Foreskin fibroblast (primary cell): ENCODE measurements at places on chromosomes 4 and X.
A peak's percentile ranks its signal among the peaks of the same experiment; 100 is the strongest.

- no peak for DNase-seq
Observed at GRCh38 chrX:154734061-154734781, 16.7 kb downstream of the GAB3 start.

DNA sequence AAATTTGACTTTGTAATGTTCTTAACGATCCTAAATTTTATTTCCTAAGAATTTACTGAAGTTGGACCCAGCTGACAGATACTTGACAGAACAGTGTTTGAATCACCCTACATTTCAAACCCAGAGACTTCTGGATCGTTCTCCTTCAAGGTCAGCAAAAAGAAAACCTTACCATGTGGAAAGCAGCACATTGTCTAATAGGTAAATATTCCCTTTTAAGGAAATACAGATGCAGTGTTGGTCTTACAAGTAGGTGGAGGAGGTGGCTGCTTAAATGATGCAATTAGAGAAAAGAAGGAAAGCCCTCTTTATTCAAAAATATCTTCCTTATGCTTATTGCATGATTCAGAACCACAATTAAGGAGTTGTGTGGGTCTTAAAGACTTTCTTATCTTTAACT is 73.5 kb downstream of the RS1 start:
- no peak for DNase-seq

DNA sequence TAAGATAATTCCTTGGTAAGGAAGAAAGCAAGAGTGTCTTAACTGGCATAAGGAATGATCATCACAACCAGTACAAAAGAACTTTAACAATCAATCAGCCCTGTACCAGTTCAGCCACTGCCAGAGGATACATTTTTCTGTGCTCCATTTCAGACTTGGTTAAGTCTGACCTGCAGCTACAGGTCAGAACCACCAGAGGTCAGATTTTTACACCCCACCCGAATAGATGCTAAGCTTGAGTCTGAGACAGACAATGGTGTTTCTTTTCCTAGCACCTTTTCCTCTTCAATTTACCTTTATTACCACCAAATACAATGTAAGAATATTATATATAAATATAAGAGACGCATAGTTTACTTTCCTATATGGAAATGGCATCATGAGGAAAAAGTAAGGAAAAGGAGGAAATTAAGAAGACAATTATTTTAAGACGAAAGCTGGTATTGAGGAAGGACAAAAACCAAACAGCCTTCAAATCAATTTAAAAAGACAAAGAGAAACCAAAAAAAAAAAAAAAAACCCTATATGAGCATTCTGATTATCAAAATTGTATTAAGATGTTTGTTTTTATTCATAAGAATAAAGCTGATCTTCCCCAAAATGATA is 215.3 kb upstream of the TTC29 start:
- DNase-seq, result peak; percentile 52

DNA sequence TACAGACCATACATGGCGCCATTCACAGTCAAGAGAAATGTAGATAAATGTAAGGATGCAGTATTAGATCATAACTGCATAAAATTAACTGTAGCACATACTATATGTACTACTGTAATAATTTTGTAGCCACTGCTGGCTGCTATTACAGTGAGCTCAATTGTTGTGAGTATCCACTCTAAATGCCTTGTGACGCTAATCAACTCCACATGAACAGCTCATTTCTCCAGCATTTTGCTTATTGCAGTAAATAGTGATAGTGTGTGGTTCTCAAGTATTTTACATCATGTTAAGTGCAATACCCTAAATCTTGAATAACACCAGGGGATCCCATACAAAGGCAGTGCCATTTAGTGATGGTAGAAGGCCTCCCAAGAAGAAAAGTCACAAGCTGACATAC is 21.2 kb downstream of the FGFBP1 start:
- DNase-seq, result peak; percentile 80

DNA sequence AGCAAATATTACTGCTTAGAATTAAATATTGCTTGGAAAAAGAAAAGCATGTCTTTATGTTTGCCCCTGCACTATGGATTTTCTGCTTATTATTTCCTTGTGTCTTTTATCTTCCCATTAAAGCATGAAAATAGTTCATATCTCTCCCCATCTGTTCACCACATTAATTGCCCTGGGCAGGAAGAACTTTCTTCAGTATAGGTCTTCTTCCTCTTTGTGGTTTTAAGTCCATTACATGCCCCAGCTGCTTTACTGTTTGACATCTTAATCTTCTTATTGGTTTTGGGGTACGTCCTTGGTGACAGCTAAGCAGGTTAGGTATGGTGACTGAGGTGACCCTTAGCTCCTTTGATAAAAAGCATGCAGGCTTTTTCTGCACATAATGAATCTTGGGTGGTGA is 157.3 kb downstream of the AASDH start:
- DNase-seq, result no peak

DNA sequence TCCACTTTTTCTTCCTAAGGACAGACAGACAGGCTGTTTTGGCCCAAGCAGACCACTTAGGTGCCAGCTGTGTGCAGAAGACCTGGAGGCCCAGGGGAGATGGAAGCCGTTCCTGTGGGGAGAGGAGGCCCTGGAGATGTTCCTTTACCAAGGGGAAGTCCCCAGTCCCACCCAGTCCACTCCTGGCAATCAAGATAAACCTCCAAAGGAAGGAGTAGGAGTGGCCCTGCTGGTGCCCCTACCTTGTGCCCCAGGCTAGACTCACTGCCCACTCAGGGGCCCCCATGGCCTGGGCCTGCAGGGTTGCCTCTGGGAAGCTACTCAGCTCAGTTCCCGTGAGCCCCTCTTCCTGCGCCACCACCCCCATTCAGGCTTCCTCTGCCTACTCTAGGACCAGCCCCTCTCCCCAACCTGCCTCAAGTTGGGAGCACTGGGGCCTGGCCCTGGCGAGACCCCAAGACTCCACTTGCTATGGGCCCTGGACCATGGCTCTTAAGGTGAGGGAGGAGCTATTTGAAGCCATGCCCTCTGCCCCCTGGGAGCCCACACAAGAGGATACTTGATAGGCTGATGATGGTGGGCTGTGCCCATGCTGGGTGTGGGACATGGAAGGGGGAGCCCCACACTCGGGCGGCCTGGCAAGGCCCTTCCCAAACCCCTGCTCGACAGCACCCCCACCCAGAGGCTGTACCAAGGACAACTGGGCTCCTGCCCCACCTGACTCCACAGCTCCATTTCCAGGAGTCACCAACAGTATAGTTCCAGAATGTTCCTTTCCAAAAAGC is 24.8 kb upstream of the RNF4 start:
- DNase-seq, result no peak

DNA sequence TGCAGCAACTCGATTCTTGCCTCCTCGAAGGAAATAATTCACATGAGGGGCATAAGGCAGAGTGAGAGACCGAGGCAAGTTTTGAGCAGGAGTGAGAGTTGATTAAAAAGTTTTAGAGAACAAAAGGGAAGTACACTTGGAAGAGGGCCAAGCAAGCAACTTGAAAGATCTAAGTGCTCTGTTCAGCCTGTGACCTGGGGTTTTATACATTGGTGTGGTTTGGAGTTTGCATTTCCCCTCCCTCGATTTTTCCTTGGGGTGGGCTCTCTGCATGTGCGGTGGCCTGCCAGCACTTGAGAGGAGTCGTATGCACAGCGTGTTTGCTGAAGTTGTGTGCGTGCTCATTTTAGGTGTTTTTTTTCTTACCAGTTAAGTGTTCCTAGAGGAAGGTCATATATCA is 356.4 kb downstream of the KLHL4 start:
- no peak for DNase-seq

DNA sequence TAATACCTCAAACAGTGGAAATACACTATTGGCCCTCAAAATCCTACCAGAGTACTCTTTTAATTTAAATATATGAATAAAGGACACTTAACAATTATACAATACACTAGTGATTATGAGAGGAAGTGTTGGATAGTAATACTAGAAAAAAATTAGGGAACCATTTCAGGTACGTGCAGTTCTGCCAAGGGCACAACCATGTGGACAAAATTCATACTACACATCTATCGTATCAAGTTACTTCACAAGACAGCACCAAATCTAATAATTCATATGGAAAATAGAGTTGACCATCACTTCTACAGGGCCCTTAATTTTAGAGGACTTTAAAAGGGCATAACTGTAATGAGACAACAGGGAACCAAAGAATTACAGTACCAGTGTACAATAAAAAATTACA is 69.2 kb upstream of the ZCCHC13 start:
- no peak for DNase-seq

GRCh38 chrX:40483502-40483901 is 97.3 kb upstream of the ATP6AP2 start:
- no peak for DNase-seq

DNA sequence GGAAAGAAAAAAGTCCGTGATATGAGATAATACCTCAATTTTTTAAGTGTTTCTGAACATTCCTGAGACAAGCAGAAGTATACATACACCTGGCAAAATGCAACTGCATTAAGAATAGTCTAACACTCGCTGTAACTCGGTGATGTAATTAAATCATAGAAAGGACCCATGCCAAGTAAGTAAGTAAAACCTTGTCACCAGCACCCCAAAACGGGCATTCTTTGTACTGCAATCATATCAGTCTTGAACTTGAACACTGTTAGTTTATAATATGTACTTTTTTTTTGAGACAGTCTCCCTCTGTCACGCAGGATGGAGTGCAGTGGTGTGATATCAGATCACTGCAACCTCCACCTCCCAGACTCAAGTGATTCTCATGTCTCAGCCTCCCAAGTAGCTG is 47.4 kb downstream of the SMIM14 start:
- no peak for DNase-seq

- DNase-seq, result no peak
Observed at GRCh38 chr4:48591372-48591771, 101.3 kb downstream of the ZAR1 start.

DNA sequence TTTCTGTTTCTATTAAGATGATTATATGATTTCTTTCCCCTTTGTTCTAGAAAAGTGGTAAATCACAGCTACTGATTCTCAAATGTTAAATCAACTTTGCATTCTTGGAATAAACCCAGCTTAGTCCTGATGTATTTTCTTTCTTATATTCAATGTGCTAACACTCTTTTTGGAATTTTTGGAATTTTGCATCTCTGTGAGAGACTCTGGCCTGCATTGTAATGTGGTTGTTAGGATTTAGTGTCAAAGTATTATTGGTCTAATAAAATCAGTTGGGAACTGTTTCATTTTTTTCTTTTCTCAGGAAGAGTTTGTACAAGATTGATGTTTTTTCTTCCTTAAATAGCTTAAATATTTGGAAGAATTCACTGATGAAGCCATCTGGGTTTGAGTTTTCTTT is 109.6 kb downstream of the KIT start:
- no peak for DNase-seq

GRCh38 chrX:26670521-26670920 is 454.6 kb downstream of the MAGEB5 start:
- no peak for DNase-seq

DNA sequence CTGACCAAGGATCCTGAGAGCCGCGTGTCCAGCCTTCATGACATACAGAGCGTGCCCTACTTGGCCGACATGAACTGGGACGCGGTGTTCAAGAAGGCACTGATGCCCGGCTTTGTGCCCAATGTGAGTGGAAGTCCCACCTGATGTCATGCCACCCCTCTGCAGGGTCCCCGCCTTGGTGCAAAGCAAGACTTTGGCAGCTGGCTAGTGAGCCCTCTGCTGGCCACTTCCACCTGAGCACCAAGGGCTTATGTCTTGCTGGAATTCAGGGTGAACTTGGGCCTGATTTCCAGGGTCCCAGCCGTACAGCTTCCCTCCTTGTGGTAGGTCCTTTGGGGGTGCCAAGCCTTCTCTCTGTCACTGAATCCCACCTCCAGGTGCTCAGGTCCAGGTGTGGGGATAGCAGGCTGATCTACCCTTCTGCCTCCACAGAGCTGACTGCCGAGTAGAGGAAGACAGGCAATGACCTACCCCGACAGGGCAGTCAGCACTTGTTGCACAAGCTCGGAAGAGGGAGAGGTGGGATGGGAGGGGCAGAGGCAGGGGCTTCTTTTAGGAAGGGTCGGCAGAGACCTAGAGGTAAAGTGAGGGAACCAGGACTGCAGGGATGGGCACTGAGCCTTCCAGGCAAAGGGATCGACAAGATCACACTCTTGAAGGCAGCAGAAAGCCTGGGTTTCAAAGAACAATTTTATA is 248.1 kb downstream of the EVC2 start:
- peak; percentile 4 for DNase-seq

GRCh38 chrX:43998374-43998773 is 25.2 kb upstream of the NDP start:
- DNase-seq, result no peak

- DNase-seq, result no peak
Observed at GRCh38 chr4:151692821-151693673, 67.8 kb downstream of the GATB start.

GRCh38 chr4:33831442-33832066 is 2412.8 kb downstream of the ARAP2 start:
- peak; percentile 73 for DNase-seq

- no peak for DNase-seq
Observed at GRCh38 chr4:132382243-132382642, 766.9 kb upstream of the PCDH10 start.

DNA sequence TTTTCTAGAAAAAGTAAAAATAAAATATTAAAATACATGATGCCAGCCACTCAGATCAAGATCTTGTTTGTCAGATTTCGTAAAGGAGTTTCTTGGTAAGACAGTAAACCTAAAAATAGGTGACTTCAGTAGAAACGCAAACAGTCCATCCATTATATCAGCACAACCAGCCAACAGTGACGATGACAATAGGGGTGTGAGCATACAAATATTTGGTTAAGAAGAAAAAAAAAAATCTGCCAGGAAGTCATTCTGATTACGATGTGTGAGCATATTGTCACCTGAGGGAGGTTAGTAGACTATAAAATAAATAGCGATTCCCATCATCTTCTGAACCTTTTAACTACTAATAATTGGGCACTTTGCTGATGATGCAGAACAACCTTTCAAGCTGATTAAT is 37.6 kb downstream of the SLC7A11 start:
- no peak for DNase-seq

DNA sequence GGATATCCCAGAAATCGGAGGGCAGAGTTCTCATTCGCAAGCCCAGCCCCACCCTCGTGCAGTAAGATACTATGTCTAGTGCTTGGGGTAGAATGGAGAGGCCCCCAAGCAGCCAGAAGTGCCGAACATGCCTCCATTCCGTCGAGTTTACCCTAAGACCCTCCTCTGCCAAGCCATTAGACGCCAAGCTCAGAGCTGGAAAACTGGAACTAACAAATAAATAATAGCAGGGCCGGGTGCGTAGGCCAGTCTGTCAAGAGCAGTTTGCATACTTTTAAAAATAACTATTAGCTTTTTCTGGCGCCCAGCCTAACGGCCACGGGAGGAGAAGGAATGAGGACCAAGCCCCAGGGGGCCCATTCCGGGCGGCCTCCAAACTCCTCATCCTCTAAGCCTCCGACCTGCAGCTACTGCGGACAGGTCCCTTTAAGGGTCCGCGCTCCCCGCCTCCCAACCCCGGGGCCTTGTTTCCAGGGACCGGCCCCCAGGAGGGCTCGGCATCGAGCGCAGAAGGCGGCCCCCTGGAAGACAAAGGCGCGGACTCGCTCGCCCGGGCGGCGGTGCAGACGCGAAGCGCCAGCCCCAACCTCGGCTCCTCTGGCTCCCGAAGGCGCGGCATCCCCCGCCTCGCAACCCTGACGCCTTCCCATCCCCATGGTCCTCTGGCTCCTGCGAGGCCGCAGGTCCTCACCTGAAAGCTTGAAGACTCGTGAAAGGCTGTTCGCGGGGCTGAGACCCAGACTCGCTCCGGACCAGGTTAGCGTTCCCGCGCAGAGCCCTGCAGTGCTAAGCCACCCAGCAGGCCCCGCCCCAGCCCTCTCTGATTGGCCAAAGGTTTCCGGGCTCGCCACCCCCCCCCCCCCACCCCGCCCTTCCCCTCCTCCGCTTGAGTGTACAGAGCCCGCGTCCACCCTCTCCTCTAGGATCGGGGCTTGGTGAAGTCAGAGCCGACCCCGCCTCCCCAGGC is at the start of gene TMSB15A:
TSS of gene TMSB15A (minus strand) at position 765 of the 967 bp plus-strand sequence.
- DNase-seq, result peak; percentile 70

GRCh38 chr4:127131527-127131926 is 501.2 kb upstream of the INTU start:
- DNase-seq, result no peak
